Nucleus accumbens (tissue), 56 donors: ENCODE measurements at places on chromosomes 1 and 21.

DNA sequence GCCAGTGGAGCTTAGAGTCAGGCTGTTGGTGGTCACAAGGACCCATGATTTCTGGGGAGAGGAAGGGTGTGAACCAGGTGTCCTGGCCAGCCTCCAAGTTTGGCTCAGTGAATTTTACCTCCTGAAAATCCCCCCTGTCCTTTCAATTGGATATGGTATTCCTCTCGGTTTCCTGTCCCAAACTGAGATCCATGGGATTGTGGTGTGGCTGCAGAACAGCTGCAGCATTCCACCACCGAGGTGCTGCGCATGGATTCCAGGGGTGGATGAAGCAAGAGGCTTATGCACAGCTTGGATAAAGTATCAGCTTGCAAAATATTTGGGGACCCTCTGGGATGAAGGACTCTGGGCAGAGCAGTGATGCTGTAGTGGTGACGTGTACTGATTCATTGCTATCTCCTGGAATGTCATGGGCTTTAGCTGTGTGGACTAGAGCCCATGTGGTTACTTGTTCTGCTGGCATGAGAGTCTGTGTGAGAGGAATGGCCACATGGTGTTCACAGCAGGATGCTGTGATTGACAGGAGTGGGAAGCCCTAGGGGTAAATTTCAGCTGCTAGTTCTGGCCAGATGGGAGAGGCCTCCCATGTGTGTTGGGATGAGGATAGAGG, 148.7 kb upstream of the SPAG17 start:
- DNase-seq, result no peak

DNA sequence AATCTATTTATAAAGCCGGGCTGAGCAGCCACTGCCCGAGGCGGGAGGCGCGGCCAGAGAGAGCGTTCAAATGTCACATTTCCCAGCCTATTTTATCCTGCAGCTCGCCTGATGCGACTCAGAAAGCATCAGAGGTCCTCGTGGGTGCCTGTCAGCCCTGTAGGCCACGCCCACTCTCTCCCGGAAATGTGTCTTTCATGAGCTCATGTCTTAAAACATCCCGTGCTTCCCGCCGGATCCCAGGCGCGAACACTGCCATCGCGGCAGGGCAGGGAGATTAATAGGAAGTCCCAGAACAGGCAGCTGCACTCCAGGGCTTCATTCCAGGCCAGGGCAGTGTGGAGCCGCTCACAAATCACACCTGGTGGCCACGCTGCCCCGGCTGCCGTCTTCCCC, 117.5 kb downstream of the PRDM16 start:
- no peak for DNase-seq

- DNase-seq, result no peak
Measured at GRCh38 chr1:113036639-113037321, 36.2 kb upstream of the LRIG2 start.

DNA sequence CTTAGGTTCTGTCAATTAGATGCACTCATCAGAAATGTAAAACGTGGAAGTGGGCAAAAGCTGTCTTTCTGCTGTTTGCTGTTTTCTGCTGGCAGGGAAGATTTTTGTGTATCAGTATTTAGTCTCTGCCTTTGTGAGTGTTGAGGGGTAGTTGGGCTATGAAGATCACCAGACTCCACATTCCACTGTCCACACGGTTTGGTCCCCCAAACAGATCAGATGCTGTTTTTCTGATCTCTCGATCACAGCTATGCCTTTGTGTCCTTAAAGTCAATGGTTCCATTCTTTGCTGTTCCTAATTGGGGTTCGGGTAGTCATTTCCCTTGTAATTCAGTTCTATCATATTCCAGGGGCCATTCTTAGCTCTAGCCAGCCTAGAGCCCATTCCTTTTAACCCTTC, 27.0 kb upstream of the NPL start:
- no peak for DNase-seq

DNA sequence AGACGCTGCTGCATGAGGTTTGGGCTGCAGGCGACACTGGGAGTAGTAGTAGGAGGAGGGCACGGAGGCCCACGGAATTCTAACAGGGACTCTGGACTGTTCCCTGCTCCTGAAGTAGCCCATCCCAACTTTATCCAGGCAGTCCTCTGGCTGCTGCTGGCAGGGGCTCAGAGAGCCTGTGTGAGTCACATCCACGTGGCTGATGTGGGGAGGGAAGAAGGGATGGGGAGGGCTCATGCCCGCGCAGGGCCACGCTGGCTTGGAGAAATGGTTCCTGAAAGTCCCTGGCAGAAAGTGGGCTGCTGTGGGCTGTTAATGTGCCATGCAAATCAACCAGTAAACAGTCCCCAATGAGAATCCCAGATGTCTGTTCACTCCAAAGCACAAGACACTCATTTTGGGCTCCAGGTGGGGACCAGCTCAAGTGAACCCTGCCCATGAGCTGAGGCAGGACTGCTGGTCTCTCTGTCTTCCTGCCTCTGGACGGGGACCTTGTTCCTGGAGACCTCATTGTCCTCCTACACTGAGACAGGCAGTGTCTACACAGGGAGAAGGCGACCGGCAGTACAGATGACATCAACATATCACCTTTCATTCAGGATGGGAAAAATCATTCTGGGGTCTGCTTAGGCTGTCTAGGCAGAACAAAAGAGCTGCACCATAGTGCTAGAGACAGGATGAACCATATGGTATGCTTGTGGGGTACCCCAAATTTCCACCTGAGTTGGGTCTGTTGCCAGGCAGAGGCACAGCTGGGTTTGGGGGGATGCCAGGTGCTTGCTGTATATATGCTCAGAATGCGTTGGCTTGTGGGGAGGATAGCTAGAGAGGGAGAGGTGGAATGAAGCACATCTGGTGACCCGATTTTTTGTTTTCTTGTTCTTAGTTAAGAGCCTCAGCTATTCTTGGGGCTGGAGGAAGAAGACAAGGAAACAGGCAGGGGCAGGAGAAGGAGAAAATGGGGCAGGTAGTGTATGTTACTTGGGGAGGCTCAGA, 57.9 kb upstream of the FMOD start:
- peak; percentile 40 for DNase-seq

DNA sequence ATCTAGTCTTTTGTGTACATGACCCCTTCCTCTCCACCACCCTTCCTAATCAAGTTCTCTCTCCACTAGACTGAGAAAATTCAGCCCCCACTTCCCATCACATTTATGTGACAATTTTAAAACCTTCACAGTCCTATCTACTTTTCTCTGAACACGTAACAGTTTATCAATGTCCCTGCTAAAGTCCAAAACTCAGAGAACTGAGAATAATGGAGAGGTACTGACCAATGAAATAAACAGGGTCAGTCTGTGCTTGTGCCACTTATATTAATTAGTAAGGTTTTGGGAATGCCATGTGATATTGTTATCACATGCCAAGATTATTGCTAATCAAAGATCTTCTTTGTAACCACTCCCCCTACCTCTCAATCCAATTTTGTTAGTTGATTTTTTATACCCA, 164.2 kb upstream of the KIAA0040 start:
- no peak for DNase-seq

GRCh38 chr1:200619894-200620272, 668 bp downstream of the KIF14 start:
- no peak for DNase-seq

GRCh38 chr1:217067642-217068041, 344.4 kb upstream of the ESRRG start:
- DNase-seq, result no peak

DNA sequence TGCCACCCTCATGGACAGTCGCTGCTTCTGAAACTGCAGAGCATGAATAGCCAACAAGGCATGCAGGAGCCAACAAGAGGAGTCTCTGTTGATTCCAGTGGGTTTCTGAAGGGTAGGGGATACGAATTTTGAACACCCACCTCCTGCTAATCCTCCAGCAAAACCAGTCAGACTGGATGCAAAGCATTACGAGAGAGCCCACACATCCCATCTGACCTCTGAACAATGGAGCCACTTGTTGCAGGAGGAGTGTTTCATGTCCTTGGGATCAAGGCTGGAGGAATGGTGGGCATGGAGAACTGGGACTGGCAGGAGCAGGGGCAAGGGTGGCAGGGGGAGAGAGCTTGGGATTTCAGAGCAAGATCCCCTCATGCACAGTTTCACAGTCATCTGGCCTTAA, 1.6 kb downstream of the VTCN1 start:
- DNase-seq, result no peak

GRCh38 chr1:171739656-171740055, 2.2 kb downstream of the VAMP4 start:
- no peak for DNase-seq

- DNase-seq, result no peak
Measured at GRCh38 chr1:84704872-84705417, 14.7 kb upstream of the SSX2IP start.

DNA sequence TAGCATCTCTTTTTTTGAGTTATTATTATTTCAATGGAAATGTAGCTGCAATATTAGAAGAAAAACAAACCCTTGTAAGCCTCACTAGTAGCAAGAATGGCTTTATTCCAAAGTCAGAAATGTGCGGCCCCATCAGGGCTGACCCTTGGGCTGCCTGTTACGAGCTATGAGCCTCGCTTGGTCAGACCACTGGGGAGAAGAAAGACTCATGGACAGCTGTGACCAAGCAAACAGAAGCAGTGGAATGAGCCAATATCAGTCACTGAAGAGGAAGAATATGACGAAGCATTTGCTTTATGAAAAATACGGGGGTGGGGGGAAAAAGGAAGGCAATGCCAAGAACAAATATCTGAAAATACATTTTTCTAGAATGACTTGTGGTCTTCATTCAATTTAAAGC, 504.5 kb downstream of the LMO4 start:
- DNase-seq, result no peak

- DNase-seq, result no peak
Measured at GRCh38 chr1:14156543-14156942, 441.9 kb upstream of the KAZN start.

- no peak for DNase-seq
Measured at GRCh38 chr21:36126621-36127110, 8.2 kb upstream of the CBR3 start.

- no peak for DNase-seq
Measured at GRCh38 chr1:31476891-31477846, 64.2 kb downstream of the SERINC2 start.

- peak; percentile 16 for DNase-seq
Measured at GRCh38 chr21:45596704-45597318, 46.7 kb upstream of the PCBP3 start.

GRCh38 chr21:46229133-46229922, 754 bp upstream of the LSS start:
- no peak for DNase-seq

DNA sequence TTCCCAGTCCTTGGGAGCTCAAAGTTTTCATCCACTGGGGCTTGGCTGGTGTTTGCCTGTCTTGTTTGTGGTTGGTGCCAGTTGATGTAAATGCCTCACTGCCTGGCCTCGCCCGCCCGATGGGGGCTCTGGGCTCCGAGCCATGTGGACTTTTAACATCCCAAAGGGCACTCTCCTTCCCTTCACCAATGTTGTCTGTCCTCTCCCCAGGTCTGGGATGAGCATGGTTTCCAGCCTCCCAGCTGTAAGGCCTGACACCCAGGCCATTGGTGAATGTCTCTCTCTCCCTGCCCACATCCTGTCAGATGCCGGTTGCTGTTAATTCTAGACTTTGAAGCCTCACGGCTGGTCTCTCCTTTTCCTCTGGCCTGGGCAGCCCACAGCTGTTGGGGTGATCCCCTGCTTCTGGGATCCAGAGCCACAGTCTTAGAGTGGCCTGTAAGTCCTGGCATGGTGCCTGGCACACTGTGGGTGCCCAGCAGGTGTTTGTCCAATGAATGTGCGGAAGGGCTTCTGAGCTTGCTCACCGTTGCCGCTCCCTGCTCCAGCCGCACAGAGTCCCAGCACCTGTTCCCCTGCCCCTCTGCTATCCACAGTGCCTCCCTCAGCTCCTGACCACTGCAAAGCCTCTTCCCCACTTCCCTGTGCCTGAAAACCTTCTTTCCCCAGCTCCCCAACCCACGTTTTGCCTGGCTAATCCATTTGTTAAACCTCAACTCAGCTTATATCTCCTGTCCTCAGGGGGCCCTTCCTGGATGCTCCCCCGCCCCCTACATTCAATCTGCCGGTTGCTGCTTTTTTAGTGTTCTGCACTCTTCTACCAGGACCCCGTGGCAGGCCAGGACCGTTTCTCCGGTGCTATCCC, 3.3 kb upstream of the C1orf174 start:
- no peak for DNase-seq

- DNase-seq, result no peak
Measured at GRCh38 chr1:98035602-98036002, 114.8 kb upstream of the DPYD start.

GRCh38 chr21:41235201-41235600, 67.2 kb downstream of the BACE2 start:
- DNase-seq, result no peak

DNA sequence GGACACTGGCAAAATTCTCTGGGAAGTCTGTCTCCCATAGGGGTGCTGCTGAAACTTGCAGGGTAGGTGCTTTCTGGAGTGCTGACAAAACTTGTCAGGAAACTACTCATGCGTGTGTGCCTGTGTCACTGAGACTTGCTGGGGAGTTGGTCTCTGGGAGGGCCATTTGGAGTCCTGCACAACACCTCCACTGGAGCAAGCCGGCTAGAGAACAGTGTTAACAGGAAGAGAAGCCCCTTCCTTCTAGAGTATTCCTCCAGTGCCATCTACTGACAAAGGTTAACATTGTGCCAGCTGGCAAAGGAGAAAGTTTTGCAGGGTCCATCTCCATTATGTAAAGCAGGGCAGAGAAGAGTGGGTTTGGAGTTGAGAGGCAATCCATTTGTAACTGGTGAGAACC, 30.0 kb downstream of the ZMYM4 start:
- DNase-seq, result no peak

- peak; percentile 78 for DNase-seq
Measured at GRCh38 chr1:87331365-87332241, 2.9 kb downstream of the LMO4 start.

DNA sequence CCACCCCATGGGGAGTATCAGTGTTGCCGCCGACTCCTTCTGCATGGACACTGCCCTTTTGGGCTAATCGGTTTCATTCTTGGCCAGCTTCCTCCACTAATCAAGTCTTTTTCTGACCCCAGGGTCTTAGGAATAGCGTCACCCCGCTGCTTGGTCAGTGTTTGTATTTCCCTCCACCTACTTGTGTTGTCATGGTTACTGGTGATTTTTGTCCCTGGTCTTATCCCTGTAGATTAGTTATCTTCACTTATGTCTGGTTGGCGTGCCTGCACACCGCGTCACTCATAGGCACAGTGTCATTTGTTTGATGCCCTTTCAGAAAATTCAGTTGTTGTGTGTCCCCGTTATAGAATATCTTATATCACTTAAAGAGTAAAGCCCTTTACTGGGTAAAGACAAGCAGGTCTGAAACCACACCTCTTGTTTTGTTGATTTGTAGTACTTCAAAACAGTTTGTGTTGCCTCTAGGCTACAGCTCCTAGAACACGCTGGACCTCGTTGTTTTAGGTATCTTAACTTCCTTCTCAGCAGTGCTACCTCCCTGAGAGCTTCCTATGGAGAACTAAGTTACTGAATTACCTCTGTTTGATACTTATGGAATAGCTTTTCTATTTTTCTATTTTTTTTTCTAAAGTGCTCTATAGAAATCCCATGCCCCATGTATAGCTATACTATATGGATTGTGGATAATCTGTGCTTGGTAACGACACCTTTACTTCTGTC, 868 bp downstream of the PPP1R12B start:
- no peak for DNase-seq

- no peak for DNase-seq
Measured at GRCh38 chr1:64127297-64127696, 76.1 kb upstream of the UBE2U start.

- no peak for DNase-seq
Measured at GRCh38 chr21:46297338-46298271, 11.5 kb downstream of the YBEY start.

- DNase-seq, result no peak
Measured at GRCh38 chr1:116766616-116767469, 12.6 kb downstream of the CD2 start.
